ENCODE measurements at places on chromosomes 13 and 19.
A peak's percentile ranks its signal among the peaks of the same experiment; 100 is the strongest.

- DNase-seq = peak; percentile 4
These were observed 2532.9 kb downstream of the PCDH9 start for GRCh38 chr13:64697226-64697625.

DNA sequence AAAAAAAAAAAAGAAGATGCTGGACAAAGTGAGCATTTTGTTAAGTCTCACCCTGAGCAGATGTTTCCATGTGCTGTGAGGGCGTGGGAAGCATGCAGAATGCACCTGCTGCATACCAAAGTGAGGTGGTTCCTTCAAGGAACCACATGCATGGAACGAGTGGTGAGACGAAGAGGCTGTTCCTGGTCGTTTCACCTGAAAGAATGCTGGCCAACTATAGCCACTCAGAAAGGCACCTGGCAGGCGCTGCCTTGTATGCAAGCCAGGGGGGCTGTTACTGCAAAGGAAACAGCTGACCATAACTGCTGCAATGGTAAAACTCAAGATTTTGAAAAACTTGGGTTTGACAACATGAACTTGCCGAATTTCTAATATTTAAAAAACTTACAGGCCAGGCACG lies 14.7 kb downstream of the MIER2 start:
- no peak for DNase-seq

GRCh38 chr19:21483589-21484170 lies 21.7 kb upstream of the ZNF429 start:
- DNase-seq = no peak

GRCh38 chr13:45238945-45239795 lies 38.3 kb upstream of the KCTD4 start:
- DNase-seq = no peak

DNA sequence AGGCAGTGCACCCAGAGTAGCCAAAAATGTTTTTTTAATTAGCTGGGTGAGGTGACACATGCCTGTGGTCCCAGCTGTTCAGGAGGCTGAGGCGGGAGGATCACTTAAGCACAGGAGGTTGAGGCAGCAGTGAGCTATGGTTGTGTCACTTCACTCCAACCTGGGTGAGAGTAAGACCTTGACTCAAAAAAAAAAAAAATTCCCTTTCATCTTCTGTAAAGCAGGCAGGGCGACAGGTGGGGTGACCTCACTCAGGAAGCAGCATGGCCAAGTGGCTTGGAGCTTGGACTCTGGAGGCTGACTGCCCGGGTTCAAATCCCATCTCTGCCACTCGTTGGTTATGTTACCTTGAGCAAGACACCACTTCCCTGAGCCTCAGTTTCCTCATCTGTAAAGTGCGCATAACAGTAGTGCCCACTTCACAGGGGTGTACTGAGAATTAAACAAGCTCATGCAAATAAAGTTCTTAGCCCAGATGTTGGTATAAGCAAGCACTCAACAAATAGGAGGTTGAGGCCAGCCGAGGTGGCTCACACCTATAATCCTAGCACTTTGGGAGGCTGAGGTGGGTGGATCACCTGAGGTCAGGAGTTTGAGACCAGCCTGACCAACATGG lies 48.3 kb downstream of the MAP4K1 start:
- no peak for DNase-seq

GRCh38 chr13:84684048-84684662 lies 801.9 kb upstream of the SLITRK1 start:
- no peak for DNase-seq

GRCh38 chr19:35712567-35713505 lies 5.0 kb upstream of the KMT2B start:
- no peak for DNase-seq

DNA sequence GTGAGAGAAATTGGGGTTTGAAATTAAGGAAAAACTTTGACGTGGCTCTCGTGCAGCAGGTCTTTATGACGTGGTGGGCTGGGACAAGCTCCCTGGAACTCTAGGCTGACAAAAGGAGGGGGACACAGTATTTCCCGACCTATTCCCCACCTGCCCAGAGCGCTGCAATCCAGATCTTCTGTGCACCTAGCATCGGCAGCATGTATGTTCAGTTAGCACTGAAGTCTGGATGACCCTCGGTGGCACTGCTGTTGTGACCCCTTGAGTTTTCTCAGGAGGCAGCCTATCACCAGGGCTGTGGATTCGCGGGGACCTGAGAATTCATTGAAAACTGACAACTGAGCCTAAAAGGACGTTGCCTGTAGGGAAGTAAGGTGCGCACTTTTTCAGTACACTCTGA lies 9.1 kb upstream of the ZNF536 start:
- no peak for DNase-seq
